ENCODE measurements at places on chromosomes 7 and 10.

DNA sequence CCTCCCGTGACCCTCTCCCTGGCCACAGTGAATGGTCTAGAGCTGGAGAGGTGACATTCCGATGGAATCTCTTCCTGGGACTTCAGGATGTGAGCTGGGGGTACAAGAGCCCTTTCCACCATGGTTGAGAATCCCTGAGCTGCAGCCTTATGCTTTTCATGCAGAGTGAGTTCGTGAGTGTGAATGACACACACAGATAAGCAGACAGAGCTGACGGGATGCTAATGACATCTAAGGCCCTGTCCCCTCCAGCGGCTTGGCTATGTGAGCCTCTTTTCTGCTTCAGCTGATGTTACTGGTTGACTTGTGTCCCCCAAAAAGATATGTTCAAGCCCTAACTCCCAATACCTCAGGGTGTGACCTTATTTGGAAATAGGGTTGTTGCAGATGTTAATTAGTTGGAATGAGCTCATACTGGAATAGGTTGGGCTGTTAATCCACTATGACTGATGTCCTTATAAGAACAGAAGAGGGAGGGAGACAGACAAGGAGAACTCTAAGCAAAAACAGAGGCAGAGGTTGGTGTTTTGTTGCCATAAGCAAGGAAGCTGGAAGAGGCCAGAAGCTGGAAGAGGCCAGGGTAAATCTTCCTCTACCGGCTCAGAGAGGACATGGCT, 111.1 kb upstream of the AFAP1L2 start:
- no peak for DNase-seq

GRCh38 chr7:1150400-1151002, 9.5 kb downstream of the ZFAND2A start:
- DNase-seq, result no peak

GRCh38 chr10:43667761-43668386, 19.2 kb upstream of the ZNF32 start:
- no peak for DNase-seq

GRCh38 chr10:58714409-58714808, 201.7 kb downstream of the BICC1 start:
- no peak for DNase-seq

- DNase-seq, result no peak
Observed at GRCh38 chr10:95691281-95691680, 2.4 kb downstream of the TCTN3 start.

DNA sequence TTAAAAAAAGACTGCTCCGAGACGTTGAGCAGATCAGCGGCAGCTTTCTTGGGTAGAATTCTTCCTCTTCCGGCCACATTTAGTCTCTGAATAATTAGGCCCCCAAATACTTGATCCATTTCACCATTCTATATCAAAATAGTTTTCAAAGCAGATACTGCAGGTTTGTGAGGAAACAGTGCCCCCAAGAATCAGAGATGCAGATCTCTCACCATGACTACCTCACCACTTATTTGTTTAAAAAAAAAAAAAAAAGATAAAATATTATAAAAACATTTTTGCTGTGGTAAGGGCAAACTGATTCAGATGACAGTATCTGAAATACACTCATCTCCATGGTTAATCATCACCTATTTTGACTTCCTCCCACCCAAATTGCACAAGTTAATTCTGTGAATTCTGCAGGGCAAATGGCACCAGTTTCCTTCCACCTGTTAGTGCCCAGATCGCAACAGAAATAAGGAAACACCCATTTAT, 210.4 kb downstream of the FAM107B start:
- no peak for DNase-seq

DNA sequence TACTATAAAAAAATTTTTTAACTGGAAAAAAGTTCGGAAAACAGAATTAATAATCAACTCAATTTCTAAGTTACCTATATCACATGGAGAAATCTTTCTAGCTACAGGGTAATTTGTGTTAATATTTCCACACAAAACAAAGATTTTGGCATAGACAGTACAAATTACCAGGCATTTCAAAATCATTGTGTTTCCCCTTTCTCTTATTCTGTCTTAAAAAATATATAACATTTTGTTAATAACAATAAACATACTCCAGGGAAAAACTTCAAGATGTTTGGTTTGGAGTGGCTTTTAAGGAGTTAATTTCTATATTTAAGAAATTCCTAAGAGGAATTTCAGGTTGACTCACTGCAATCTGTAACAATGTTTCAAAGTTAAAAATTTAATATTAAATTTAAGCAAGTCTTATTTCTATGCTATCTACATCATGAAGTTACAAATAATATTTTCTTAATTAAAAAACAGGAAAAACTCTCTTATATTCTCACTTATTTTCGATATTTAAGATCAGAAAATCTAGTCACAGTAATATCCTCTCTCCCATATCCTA, 132.6 kb downstream of the NRBF2 start:
- DNase-seq, result no peak

DNA sequence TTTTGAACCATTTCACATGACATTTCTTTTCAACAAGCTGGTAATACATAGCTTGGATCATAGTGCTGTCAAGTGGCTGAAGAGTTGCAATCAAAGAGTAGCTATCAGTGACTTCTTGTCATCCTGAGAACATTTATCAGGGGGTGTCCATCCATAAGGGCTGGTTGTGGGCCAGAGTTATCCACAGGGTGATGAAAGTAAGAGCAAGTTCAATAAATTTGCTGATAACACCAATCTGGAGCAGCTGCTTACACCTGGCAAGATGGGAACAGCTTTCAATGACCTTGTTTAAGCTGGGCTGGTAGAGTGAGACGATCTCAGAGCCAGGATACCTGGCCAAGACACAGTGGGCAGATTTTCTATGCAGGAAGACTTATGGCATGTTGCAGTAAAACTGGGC, 96.3 kb upstream of the IMMP2L start:
- DNase-seq, result no peak

GRCh38 chr10:72561745-72562166, 64.1 kb downstream of the MICU1 start:
- no peak for DNase-seq

DNA sequence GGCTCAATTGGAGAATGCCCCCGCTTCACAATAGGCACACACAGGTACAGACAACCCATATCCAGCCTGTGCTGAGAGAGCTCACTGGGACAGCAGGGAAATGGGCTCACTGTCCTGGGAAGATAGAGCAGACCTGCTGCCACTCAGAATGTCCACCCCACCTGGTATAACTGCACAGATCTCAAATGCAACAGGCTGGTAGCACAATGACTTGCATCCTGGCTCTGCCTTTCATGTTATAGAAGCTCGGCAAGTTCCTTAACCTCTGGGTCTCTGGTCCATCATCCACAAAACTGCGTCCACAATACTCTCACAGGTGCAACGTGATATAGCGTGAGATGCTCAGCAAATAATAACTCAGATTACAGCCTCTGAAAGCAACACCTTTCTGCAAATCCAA, 295.4 kb downstream of the GRID1 start:
- DNase-seq, result no peak

DNA sequence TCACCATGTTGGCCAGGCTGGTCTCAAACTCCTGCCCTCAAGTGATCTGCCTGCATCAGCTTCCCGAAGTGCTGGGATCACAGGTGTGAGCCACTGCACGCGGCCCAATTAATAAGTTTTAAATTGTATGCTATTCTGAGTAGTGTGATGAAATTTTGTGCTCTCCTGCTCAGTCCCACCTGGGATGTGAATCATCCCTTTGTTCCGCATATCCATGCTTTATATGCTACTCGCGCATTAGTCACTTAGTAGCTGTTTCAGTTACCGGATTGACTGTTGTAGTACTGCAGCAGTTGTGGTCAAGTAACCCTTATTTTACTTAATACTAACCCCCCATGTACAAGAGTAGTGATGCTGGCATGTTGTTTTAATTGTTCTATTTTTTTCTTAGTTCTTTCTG, 47.3 kb upstream of the OIT3 start:
- peak; percentile 80 for DNase-seq

DNA sequence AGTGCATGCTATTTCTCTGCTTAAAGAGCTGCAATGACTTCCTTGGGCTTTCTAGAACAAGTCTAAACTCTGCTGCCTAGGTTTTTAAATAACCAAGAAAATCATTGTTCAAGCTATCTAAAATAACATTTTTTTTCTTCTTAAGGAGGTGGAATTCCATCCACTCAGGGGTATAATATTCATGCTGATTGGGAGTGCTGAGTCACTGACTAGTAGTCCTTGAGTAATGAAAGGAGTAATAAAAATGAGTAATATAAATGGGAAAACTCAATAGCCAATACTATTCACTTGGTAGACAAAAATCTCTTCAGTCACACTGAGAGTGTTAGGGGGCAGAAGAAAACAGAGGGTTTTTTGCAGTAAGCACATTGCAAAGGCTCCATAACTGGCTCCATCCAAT, 72.0 kb downstream of the GFRA1 start:
- no peak for DNase-seq

All from NCI-H226 (cell line).